Activated gamma-delta T cell treated with anti-CD3 and anti-CD28 coated beads, Interleukin-2, amount 50 U/mL, for 16 hours (primary cell): ENCODE measurements at places on chromosomes 1 and 21.

- no peak for DNase-seq
These were observed 400 bp upstream of the PGBD2 start for GRCh38 chr1:248905662-248906008.

- DNase-seq, result no peak
These were observed 37.2 kb downstream of the ATP2B4 start for GRCh38 chr1:203663821-203664220.

DNA sequence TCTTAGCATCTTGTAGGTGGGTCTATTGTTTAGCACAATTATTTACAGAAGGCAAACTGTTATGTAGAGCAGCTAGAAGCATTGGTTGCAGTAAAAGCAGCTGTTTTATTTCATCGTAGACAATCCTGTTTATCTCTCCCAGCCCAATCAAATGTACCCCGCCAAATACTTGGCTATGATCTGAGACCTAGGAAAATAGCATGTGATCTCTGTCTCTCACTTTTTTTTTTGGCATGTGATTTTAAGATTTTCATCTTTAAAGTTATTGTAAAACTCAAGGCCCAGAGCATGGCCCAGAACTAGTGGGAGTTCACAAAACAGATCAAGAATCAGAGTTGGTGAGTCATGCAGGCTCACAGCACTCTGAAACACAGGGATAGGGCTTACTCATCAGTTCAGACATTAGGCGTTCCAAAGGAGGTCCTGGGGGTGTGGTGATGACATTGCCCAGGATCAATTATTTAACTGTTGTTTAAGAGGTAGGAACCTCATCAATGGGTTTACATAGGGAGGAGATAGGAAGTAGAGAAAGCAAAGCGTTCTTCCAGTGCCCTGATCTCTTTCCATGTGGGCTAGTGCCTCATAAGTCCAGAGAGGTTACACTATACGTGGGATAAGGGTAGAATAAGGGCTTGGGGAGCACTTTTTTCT is 40.2 kb downstream of the TBX19 start:
- no peak for DNase-seq

DNA sequence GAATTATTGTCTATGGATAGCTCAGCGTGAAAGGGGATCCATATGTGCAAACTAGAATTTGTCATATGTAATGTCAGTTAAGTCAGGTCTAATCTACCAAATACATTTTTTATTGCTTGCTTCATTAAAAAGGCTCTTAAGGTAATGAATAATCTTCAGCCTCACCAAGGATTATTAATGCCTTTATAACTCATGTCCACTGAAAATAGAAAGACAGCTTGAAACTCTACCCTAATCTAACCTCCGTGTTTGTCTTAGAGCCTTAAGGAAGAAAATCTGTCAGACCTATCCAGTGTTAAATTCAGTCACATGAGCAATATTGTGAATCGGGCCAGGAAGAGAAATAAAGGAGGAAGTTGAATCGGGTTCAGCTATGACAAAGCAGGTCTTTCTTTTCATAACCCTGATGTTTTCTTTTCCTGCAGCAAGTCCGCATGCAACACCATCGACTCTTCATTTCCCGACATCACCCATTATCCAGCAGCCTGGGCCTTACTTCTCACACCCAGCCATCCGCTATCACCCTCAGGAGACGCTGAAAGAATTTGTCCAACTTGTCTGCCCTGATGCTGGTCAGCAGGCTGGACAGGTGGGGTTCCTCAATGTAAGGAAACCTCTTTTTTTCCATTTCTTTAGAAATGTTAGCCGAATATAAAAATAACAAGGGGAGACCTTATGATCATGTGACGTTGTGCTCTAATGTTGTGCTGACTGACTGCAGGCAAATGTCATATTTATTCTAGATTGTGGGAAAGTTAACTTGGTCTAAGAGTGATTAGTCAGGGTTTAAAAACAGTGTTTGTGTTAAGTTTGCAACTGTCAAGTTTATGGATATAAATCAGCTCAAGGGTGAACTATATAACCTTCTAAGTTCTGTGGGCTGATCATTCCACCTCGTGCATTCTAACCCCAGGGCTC is 321.0 kb downstream of the TM2D1 start:
- DNase-seq, result no peak

DNA sequence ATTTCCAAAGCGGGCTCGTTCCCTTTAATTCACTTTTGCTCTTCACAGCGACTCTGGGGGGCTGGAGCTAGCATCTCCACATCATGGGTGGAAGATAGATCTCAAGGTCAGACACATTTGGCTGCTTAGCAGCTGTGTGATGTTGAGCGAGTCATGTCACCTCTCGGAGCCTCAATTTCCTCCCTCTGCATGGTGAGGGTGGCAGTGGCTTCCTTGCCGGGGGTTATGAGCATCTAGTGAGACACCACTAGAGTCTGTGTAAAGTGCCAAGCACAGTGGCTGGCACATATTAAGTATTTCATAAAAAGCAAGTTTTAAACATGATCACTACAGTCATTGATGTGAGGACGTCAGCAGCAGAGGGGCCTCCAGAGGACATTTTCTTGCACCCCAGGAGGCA is 16.9 kb upstream of the ECE1 start:
- DNase-seq, result no peak

DNA sequence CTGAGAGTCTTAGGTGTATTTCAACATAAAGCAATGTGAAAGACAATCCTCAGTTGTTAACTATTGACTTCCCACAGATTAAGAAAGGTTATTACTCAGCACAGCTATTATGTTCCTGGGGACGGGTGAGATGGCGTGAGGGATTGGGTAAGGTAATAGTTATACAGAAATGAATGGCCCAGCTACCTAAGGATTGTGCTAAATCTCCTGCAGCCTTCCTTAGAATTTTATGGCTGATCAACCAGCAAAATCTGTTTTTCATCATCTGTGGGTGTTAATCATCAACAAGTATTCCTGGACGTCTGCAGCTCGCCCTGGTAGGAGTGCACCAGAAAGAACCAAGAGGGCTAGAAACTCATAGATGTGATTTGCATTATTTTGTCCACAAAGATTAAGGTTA is 146.0 kb upstream of the IVNS1ABP start:
- DNase-seq, result no peak

- no peak for DNase-seq
These were observed 76.3 kb upstream of the BACE2 start for GRCh38 chr21:41091616-41092015.

DNA sequence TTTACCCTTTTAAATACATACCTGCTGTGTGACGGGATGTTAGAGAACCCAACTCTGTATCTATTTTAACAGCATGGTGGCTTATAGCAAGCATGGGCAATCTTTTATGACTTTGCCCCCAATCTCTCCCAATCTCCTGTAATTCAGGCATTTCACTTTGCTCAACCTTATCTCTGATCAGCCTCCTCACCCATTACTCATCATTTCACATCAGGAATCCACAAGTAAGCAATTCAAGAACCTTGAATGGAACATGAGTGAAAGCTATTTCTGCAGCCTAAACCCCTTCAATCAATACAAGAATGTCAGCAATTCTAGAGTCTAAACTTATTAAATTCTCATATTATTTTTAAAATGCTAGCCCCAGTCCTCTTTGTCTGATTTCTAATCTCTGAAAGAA is 199.8 kb downstream of the ST6GALNAC3 start:
- no peak for DNase-seq

DNA sequence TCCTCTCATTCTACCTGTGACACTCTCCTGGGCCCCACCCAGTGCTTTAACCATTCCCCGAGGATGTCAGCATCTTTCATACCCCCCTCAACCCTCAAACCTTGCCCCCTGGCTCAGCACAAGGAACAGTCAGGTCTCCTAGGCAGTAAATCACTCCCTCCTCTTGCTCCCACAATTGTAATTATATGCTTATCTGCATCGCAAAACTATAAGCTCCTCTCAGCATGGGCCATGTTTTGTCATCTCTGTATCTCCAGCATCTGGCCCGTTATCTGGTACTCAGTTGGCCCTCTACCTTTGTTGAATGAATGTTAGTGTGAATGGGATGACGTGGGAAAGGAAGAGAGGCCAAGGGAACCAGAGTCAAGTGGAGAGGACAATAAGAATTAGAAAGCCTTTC is 2.8 kb upstream of the ELOVL1 start:
- no peak for DNase-seq

- no peak for DNase-seq
These were observed 2.6 kb upstream of the TOR3A start for GRCh38 chr1:179079113-179079761.

DNA sequence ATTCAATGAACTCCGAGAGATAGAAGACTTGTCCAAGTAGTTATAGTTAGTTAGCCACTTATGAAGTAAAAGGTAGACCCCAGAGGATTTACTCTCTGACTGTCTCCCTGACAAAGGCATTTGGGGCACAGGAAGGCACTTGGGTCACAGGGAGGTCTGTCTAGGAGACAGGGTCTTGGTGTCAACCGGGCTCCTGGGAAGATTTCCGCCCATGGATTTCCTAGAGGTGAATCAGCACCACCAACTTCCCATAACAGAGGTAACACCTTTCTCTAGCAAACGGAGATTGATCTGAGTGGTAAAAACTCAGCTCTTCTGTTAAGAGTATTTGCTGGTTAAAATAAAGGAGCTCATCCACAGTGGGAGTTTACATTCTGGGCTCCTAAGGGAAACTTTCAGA is 16.4 kb downstream of the CCN1 start:
- DNase-seq, result no peak

DNA sequence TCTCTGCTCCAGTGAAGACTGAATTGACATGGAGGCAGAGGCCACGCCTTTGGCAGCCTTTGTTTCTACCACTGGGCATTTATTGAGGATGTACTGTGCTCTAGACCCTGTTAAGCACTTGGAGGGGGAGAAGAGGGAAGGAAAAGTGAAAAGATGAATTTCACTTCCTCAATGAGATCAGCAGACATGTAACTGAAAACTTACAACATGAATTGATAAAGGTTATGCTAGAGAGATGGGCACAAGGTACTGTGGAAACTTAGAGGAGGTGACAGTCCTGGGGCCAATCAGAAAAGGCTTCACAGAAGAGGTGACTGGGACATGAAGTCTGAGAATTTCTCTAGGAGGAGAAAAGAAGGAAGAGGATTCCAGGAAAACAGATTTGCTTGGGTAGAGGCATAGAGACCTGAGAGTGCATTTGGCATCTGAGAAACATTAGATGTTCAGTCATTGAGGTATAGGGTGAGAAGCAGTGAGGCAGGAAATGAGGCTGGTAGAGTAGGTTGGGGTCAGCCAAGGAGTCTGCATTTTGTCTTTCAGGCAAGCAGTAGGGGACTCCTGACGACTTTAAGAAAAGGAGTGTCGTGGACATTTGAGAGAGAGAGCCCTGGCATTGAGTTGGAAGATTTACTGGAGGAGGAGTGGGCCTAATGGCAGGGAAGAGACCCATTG is 113.0 kb downstream of the SYT2 start:
- DNase-seq, result no peak

GRCh38 chr1:84991097-84991920 is 5.6 kb downstream of the MCOLN2 start:
- DNase-seq, result no peak

DNA sequence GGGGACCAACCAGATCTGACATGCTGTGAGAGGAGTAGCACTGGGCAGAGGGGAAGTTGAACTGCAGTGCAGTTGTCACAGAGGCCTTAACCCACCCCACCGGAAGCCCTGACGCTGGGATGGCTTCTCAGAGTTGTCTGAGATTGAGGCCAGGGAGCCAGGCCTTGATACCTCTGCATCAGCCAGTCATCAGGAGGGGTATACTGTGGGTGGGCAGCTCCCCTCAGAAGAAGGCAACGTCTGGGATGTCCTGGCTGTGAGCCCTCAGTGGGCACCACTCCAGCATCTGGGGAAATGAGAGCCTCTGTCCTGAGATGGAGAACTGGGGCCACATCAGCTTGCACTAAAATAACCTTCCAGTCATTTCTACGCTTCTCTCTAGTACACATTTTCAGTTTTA is 47.9 kb upstream of the BCAR3 start:
- DNase-seq, result no peak

DNA sequence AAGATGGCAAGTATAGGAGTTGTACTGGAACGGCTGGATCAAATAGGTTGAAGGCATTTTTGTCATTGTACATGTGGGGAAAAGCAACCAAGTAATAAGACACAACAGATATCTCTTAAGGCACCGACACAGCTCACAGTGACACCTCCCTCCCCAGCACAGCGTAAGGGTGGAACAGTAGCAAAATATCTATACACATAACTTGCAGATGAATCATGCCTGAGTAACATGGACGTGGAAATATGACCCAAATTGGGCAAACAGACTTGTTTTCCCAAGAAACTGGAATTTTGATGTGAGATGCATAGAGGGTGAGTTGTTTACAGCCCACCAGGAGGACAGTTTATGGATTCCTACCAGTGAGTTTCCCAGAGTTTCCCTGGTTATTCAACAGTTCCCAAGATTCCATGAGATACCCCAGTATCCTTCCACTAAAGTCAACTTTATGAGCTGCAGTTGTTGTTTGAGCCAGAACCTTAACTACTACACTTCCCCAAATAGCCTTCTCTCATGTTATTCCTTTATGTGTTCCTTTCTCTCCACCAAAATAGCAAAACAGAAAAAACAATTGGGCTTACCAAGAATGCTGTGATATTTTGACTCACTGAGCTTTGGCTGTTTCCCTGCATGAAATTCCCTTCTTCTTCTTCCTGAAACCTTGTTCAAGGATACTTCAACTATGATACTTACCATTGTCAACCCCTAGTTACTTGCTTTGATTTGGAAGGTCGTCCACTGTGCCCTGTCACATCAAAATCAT is 7.1 kb upstream of the DR1 start:
- DNase-seq, result no peak
